ENCODE measurements at places on chromosomes 5 and 9.

GRCh38 chr5:135208903-135209721 is 175.1 kb upstream of the PITX1 start:
- peak; percentile 32 for DNase-seq

DNA sequence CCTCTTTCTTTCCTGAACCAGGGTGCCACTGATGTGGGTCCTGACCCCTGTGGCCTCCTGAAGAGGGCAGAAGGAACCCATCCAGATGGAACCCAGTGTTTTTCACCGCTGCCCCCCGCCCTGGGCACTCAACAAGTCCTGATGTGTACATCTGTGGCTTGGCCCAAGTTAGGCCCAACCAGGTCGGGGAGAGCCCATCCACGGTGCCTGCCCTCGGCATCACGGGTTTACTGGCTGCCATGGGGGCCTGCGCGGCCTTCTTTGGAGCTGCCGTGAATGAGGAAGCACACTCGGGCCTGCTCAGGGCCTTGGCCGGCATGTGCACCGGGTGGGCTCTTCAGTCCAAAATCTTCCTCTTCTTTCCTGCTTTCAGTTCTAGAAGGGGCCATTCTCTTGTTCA is 5.8 kb downstream of the ECSCR start:
- no peak for DNase-seq

DNA sequence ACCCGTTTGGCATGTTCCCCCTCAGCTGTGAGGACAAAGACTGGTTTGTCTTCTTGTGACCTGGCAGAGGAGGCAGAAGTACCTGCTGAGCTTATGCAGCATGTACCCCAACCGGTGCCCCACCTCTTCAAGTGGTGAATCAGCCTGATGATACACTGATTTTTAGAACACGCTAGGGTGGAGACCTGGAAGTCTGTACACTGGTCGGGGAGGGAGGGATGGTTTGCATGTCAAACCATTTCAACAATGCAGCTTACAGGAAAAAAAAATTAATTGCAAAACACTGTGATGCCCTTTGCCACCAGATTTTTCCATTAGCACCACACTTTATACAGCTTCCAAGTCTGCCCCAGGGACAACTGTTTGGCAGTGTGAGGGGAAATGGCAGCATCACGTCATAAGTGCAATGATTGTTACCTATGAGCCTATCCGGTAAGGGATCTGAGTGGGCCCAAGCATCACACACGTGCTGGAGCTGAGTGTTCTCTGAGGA is 155.1 kb upstream of the DMRT1 start:
- DNase-seq: no peak

DNA sequence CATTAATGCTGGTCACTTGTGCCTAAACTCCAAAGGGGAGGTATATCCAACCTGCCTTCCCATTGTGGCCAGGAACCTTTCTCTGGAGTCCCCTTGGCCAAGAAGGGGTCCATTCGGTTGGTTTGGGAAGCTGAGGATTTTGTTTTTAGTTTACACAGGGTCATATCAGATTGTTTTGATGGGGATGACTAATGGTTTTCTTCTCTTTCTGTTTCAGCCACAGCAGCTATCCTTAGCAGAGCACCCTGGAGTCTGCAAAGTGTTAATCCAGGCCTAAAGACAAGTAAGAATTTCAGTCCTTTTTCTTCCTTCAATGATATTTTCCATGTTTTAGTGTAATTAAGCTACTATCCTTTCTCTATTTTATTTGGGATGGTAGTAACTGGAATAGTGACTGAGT is 127.8 kb upstream of the CCDC152 start:
- no peak for DNase-seq

DNA sequence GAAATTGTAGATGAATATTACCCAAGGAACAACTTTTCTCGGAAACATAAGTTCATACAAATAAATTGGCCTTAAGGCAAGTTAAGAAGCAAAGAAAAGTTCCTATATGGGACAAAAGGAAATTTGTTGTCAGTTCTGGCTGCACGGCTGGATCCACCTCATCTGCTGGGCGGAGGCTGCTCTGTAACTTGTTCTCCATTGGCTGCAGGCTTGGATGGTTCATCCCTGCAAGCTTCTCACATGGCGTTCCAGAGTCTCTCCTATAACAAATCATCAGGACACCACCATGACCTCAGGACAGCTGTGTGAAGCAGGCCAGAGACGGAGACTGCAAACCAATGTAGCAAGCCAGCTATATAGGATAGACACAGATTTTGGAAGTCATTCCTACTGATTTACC is 81.4 kb upstream of the DAB2 start:
- DNase-seq: no peak

DNA sequence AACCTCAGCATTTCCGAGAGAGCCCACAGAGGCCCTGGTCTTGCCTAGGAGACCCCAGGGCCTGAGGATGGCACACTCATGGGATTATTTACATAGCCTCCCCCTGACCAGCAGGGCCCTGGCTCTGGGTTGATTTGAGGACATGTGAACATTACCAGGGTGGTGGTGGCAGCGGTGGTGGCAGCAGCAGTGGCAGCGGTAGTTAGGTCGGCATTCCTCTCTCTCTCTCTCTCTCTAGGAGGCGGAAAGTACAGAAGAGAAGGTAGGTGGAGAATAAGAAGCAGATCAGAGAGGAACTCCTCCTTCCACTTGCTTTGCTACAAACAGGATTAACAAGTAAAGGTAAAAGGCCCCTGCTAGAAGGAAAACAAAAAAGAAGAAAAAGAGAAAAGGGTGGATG is 39.3 kb downstream of the B4GALT1 start:
- DNase-seq: no peak

GRCh38 chr9:13166996-13167395 is 112.5 kb downstream of the MPDZ start:
- DNase-seq: peak; percentile 39

DNA sequence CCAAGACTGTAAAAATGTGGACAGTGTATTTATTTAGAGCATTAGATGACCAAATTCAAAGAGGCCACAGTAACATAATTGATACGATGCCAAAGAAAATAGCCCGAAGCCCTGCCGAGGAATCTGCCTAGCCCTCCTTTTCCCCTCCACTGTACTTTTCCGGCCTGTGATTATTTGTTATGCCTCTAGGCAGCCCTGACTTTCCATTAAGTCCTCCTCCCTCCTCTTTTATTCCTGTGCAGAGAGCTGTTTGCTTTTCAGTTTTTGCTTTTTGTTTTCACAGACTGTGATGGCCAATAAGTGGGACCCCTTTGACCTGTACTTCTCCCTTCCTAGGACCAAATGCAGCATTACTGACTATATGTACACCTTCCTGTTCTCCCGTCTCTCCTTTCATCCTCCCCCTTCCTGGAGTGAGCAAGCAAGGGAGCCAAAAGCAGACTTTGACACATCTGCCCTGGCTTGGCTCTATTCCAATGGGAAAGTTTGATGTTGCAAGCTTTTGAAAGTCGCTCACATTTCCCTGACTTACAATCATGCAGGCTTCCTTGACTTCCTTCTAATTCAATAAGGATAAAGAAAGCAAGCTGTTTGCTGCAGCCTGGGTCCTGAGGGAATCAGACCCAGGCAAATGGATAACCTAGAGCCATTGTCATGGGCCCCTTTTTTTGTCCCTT is 76.1 kb downstream of the NREP start:
- no peak for DNase-seq

GRCh38 chr5:158534203-158534602 is 565.5 kb downstream of the EBF1 start:
- no peak for DNase-seq

DNA sequence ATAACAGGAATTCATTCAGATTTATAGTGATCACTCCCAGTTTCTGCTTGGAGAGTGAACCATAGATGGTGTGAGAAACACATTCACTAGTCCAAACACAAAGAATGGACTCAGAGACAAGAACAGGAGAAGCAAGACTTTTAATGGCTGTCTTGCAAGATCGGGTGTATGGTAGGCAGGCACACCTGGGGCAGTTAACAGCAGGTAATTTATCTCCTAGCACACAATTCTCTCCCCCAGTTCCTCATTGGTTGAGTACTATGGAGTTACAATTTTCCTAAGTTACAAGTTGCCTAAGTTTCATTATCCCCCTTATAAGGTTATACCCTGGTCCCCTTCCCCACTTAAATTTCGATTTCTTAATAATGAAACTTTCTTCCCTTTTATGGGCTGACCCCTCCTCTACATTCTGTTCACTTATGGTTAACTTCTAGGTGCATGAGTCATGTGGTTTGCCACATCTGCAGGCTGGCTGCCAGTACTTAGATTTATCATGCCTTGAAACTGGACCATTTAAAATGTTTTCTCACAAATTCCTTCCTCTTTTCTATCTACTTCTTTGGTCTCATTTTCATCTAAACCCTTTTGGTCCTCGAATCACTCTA is 623.3 kb downstream of the HINT1 start:
- no peak for DNase-seq

GRCh38 chr9:17744786-17745185 is 165.9 kb downstream of the SH3GL2 start:
- DNase-seq: no peak

GRCh38 chr5:172854971-172855370 is 20.9 kb downstream of the ERGIC1 start:
- DNase-seq: no peak

- DNase-seq: no peak
These were observed 129.2 kb upstream of the PTCH1 start for GRCh38 chr9:95645992-95646391.

DNA sequence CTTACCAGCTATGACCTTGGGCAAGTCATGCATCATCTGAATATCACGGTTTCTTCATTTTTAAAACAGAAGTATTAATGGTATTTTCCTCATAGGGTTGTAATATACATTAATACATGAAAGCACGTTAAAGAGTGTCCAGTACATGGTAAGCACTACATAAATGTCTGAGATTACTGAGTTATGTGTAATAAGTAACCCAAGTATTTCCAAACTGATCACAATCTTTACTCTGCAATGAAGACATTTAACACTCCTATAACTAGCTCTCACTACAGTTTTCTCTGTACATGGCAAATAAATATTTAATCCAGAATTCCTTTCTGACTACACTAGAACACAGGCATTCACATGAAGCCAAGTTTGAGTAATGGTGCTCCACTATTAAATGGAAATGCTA is 4.0 kb downstream of the GLDC start:
- no peak for DNase-seq

- peak; percentile 67 for DNase-seq
These were observed 415.0 kb downstream of the ARHGEF28 start for GRCh38 chr5:74040811-74041491.

GRCh38 chr5:54632131-54632701 is 114.7 kb downstream of the SNX18 start:
- DNase-seq: no peak

DNA sequence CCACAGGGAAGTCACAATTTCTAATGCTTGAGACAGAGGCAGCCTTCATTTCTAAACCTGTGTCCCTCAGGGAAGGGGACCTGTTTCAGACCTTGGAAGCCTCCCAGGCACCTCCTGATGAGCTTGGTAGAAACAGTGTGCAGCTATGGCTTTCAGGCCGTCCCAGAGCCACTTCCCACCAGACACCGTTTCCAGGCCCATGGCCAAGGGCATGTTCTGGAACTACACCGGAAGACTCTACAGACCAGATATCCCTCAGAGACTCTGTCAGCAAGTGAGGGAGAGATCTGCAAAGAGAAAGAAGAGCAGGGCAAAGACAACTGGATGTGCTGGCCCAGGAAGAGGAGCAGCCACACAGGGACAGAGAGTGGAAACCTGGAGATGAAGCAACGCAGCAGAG is 82.2 kb upstream of the HSPA9 start:
- no peak for DNase-seq

DNA sequence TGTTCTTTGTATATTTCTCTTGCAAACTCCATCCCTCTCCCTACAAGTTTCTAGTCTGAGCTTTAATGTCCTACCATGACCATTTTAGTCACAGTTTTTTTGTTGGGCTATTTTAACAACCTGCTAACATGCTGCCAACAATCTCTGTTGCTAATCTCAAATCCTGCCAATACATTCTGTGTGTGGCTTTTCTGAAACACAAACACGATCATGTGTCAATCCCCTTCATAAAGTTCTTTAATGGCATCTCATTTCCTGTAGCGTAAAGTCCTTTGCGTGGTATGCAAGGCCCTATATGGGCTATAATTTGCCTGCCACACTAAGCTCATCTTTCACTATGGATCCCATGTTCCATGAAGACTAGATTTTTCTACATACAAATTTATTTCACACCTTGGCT is 180.6 kb downstream of the CWC27 start:
- no peak for DNase-seq

- DNase-seq: no peak
These were observed 418.0 kb downstream of the CETN3 start for GRCh38 chr5:89991592-89991991.

GRCh38 chr9:18124760-18125159 is 349.2 kb upstream of the ADAMTSL1 start:
- DNase-seq: no peak

GRCh38 chr9:37542895-37543294 is 33.3 kb downstream of the FBXO10 start:
- DNase-seq: no peak

DNA sequence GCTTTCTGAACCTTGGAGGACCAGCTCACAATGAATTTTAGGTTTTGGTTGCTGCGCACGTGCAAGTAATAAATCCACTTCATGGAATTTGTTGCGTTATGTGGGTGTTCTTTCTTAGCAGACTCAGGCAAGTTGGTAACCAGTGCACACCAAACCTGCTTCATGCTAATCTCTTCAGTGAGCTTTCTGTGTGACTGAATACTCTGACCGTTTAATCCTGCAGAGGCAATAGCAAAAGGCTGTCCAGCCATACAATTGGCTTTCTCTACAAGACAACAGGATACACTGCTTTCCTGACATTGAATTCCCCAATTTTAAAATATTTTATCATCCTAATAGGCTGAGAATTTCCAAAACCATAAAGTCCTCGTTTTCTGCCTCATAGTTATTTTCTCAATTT is 10.3 kb downstream of the UGT3A2 start:
- no peak for DNase-seq

DNA sequence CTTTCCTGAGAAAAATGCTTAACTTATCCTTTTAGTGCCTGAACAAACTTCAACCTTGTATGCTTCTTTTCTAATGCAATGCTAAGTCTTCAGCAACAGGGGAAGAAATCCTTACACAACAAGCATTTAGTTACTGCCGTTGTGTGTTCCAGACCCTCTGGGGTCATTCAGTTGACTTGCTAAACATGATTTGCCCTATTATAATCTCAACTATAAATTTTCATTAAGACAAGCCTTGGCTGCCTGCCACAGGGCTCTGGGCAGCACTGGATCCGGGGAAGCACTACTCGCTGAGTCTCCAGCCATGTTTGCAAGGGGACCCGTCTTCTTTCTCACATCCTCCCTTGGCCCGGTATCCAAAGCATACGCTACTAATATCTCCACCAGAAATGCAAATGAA is 58.1 kb downstream of the PTCH1 start:
- peak; percentile 74 for DNase-seq

GRCh38 chr5:37208883-37209797 is 40.0 kb downstream of the CPLANE1 start:
- no peak for DNase-seq

DNA sequence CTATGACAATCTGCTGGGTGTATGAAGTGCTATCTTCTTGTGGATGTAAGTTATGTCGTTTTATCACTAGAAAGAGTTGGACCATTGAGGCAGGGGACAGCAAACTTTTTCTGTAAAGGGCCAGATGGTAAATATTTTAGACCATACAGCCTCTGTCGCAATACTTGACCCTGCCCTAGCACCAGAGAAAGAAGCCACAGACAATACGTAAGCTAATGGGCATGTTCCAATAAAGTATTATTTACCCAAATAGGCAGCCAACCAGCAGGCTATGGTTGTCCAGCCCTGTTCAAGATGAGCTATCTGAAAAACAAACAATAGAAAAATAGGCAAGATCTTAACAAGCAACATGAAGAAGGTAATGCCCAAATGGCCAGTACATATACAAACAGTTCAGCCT is 36.4 kb downstream of the MTX3 start:
- DNase-seq: no peak

All from NCI-H1092 (cell line).